Dermis microvascular lymphatic vessel endothelial cell (primary cell): ENCODE measurements at places on chromosomes 2 and 18. TPM values are rescaled to one million over a fixed set of nuclear protein-coding genes. Genes with fewer than 3 reads are reported as not detected.

- DNase-seq = no peak
Measured at GRCh38 chr2:182541268-182541667, 114.4 kb upstream of the PDE1A start.

The PRKAG3 gene
- not detected in 2 replicates for total RNA-seq

The NXPH2 gene
- total RNA-seq = not detected in 2 replicates

The PARD6G gene
- 34.7 and 93.4 TPM in 2 replicates for total RNA-seq

DNA sequence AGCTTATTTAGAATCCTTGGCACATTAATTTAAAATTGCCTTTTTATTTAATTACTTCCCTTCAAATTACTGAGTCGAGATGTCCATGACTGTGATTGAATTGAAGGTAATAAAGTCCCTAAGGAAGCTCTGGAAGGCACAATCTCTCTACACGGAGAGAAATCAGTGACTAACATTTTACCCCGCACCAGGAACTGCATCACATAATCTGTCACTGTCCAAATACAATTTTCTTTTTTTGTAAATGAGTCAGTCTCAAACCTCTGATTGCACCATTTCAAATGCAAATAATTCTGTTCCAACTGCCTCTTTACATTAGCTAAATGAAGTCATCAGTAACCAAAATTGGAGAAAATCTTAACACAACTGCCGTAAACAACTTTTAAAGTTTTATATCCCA, 311.9 kb downstream of the CCDC178 start:
- no peak for DNase-seq

GRCh38 chr2:118321432-118322105, 233.3 kb downstream of the INSIG2 start:
- DNase-seq = no peak

DNA sequence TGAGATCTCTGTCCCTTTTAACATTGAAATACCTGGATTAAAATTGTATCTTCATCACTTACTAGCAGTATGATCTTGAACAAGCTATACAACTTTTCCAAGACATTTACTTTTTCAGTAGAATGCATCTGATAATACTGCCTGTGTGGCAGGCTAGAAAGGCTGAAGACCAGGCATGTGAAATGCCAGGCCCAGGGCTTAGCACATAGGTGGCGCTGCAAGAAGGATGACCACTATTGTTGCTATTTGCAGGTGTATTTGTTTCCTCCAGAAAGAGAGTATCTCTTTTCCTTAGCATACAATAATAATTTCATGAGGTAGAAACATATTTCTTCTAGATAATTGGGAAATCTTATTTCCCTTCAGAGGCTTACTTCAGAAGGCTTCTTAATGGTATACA, 331.3 kb downstream of the THSD7B start:
- DNase-seq = no peak

- DNase-seq = no peak
Measured at GRCh38 chr2:3038636-3039035, 339.0 kb downstream of the EIPR1 start.

DNA sequence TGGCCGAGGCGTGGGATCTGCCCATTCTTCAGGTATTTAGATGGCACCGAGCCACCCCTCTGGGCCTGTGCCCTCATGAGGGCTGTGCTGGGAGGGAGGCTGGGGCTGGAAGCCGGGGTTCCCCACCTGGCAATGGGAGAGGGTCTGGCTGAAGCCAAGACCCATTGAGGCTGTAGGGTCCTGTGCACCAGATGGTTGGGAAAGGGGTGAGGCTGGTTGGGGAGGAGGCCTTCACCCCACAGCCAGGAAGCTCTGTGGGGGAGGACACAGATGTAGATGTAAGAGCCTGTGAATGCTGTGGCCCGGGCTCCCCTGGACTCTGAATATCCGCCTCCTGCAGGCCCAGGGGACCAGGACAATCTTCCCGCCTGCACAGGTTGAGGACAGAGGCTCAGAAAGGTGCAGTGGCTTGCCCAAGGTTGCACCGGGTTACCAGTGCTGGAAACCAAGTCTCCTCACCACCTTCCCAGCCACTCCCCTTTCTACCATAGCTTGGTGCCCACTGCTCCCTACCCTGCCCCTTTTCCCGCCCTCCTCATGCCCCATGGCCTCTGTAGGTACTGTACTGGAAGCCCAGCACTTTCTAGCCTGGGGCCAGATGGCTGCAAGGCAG, 49.7 kb downstream of the PDCL3 start:
- DNase-seq = no peak

GRCh38 chr2:101638817-101639605, 58.5 kb upstream of the MAP4K4 start:
- DNase-seq = no peak

- no peak for DNase-seq
Measured at GRCh38 chr2:218063486-218063885, 5.6 kb upstream of the RUFY4 start.

DNA sequence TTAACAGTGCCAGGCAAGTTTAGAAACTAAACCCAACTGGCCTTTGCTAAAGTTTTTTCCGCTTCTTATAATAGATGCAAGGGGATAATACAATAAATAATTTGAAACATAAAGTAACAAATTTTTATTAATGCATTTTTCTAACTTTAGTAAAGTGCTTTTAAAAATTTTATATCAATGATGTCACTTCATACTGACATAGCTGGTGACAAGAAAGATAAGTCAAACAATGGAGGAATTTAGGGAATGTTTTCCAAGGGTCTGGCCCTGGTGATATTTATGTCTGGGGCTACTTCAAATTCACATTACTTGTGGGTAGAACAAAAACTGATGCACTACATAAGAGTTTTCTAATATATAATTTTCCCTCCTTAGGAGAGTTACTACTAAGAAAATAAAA, 61.2 kb upstream of the CBLN2 start:
- no peak for DNase-seq

The MRO gene
- not detected in 2 replicates for total RNA-seq

The CAVIN2 gene
- 282 and 296 TPM in 2 replicates for total RNA-seq

GRCh38 chr2:79721966-79722365, 209.1 kb downstream of the CTNNA2 start:
- DNase-seq = no peak

The MAB21L4 gene
- not detected in 2 replicates for total RNA-seq

DNA sequence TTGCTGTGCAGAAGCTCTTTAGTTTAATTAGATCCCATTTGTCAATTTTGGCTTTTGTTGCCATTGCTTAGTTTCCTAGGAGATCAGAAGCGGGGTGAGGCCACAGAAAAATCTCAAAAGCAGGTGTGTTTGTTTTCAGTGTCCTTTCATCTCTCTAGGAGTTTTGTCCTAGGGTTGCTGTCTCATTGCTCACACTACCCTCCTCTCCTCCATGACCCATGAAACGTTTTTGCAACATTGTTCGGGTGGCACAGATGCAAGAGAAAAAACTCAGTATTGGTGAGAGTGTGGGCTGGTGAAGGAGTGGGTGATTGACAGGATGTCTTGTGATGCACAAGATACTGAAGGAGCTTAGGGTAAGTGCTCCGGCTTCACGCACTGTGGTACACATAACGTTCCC, 103.6 kb downstream of the LYPD1 start:
- no peak for DNase-seq

GRCh38 chr2:173094731-173095130, 19.1 kb downstream of the MAP3K20 start:
- no peak for DNase-seq

- no peak for DNase-seq
Measured at GRCh38 chr2:147589127-147589526, 255.7 kb upstream of the ACVR2A start.

The SP140L gene
- total RNA-seq = 5.3 and 6.7 TPM in 2 replicates

The MORN2 gene
- total RNA-seq = 7.6 and 9.6 TPM in 2 replicates

GRCh38 chr2:219531639-219532377, 11.8 kb downstream of the CHPF start:
- no peak for DNase-seq

- no peak for DNase-seq
Measured at GRCh38 chr2:225196579-225196978, 154.3 kb upstream of the DOCK10 start.

GRCh38 chr2:64581777-64582539, 57.8 kb downstream of the AFTPH start:
- DNase-seq = no peak
